ENCODE measurements at places on chromosomes 6 and 20. TPM values are rescaled to one million over a fixed set of nuclear protein-coding genes. Genes with fewer than 3 reads are reported as not detected.

MOCS1 gene
- 13.7 TPM for total RNA-seq

HLA-DOA gene
- not detected for total RNA-seq

TMEM14B gene
- total RNA-seq: 171 TPM

EEF1A2 gene
- total RNA-seq: 13.0 TPM

SEMG1 gene
- not detected for total RNA-seq

CASS4 gene
- total RNA-seq: not detected

VAPB gene
- total RNA-seq: 16.7 TPM

SIRPD gene
- total RNA-seq: not detected

TSPO2 gene
- not detected for total RNA-seq

INSM1 gene
- total RNA-seq: not detected

GJA10 gene
- total RNA-seq: not detected

RAB23 gene
- 94.3 TPM for total RNA-seq

MOXD1 gene
- 37.3 TPM for total RNA-seq

FLRT3 gene
- 1.3 TPM for total RNA-seq

BPIFB2 gene
- not detected for total RNA-seq

RCAN2 gene
- 19.6 TPM for total RNA-seq

TMEM151B gene
- total RNA-seq: not detected

MYB gene
- total RNA-seq: 0.16 TPM

TRIM15 gene
- total RNA-seq: not detected

NKAIN4 gene
- not detected for total RNA-seq

GNAS-AS1 gene
- not detected for total RNA-seq

MYLK2 gene
- 1.0 TPM for total RNA-seq

NKAPL gene
- not detected for total RNA-seq

SPTLC3 gene
- total RNA-seq: 13.6 TPM

BPIFB1 gene
- total RNA-seq: not detected
